ENCODE measurements at places on chromosomes 16 and 17. TPM values are rescaled to one million over a fixed set of nuclear protein-coding genes. Genes with fewer than 3 reads are reported as not detected.

The DHRS13 gene
- 23.8 TPM for total RNA-seq

The PYDC1 gene
- not detected for total RNA-seq

The GRIN2C gene
- total RNA-seq, result 7.1 TPM

The BHLHA9 gene
- total RNA-seq, result not detected

The TMEM106A gene
- total RNA-seq, result 5.8 TPM

The ZFP3 gene
- 11.7 TPM for total RNA-seq

The MYH8 gene
- total RNA-seq, result 63.4 TPM

The OMG gene
- total RNA-seq, result 3.0 TPM

The CCL23 gene
- not detected for total RNA-seq

The MLKL gene
- total RNA-seq, result 5.1 TPM

The CD68 gene
- 5.9 TPM for total RNA-seq

The HOXB1 gene
- not detected for total RNA-seq

The EVPL gene
- 5.5 TPM for total RNA-seq

The SLC13A2 gene
- total RNA-seq, result 1.3 TPM

The VAT1L gene
- total RNA-seq, result 29.2 TPM

The TNS4 gene
- 1.8 TPM for total RNA-seq

The GLP2R gene
- total RNA-seq, result 0.44 TPM

The PNPO gene
- 14.2 TPM for total RNA-seq

The CA10 gene
- total RNA-seq, result 50.0 TPM

The KRT25 gene
- 0.22 TPM for total RNA-seq

The DRC3 gene
- 13.9 TPM for total RNA-seq

The PTX4 gene
- total RNA-seq, result 1.6 TPM

The RNF112 gene
- total RNA-seq, result 5.4 TPM

The PLCD3 gene
- total RNA-seq, result 36.8 TPM
